Cerebellar nuclear complex (tissue), 1 donor: ENCODE measurements at places on chromosomes 4 and X.

- DNase-seq = no peak
Observed at GRCh38 chrX:791479-792034, 161.0 kb downstream of the SHOX start.

- DNase-seq = no peak
Observed at GRCh38 chr4:117664706-117665444, 369.4 kb upstream of the NDST3 start.

- DNase-seq = peak; percentile 39
Observed at GRCh38 chr4:165905405-165906027, 32.5 kb downstream of the TLL1 start.

DNA sequence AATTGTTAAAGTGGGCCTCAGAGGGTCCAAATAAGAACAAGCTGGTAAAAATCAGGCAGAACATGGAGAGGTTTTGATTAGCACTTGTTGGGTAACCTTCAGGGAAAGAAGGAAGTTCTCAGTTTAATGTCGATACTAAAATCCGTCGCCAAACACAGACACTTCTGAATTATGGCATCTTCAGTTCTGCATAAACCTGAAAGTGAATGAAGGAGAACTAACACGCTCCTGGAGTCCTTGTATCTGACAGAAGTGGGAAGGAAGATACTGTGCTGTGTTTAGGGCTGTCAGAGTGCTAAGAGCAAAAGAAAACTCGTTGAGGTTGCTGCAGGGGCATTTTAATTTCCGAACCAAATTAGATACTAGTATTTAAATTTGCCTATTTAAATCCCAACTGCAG is 106.2 kb downstream of the TMA16 start:
- no peak for DNase-seq

GRCh38 chr4:2887343-2887742 is 43.7 kb downstream of the ADD1 start:
- no peak for DNase-seq

- DNase-seq = no peak
Observed at GRCh38 chr4:129641179-129641578, 545.2 kb downstream of the C4orf33 start.

- no peak for DNase-seq
Observed at GRCh38 chrX:112368371-112368770, 285.8 kb upstream of the TRPC5 start.

GRCh38 chrX:119573840-119574393 is 446 bp upstream of the UBE2A start:
- no peak for DNase-seq

DNA sequence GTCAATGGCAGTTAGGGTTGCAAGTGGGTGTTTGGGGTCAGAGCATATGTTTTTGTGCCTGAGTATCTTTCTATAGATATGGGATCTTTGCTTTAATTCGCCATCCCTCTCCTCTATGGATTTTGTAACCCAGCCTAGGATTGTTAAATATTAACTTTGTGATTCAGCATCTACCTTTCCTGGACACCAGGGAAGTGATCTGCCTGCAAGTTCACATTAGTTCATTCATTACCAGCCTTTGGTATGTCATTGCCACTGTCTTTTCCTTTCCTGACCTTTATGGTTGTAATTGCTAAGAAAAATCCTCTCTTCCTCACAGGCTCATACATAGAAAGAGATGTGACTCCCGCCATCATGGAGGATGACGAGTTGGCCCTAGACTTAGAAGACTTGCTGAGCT is 73.8 kb downstream of the KIT start:
- no peak for DNase-seq

DNA sequence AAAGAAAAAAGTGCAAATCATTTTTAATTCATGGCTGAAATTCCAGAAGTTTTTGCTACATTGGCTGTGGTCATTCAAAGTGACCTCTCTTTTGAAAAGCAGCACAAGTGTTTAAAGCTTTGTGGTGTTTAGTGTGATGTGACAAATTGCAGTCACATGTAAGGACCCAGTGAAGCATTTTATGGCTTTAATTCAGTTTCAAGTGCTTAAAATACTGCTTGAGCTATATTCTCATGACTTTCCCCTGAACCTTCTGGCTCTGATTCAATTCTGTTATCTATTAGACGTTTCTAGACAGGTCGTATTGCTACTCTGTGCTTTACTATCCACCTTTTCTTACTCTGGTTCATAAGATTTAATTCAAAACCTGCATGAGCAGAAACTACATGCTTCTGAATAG is 105.8 kb downstream of the FAT4 start:
- no peak for DNase-seq

GRCh38 chr4:13912966-13913365 is 285.4 kb upstream of the BOD1L1 start:
- no peak for DNase-seq

DNA sequence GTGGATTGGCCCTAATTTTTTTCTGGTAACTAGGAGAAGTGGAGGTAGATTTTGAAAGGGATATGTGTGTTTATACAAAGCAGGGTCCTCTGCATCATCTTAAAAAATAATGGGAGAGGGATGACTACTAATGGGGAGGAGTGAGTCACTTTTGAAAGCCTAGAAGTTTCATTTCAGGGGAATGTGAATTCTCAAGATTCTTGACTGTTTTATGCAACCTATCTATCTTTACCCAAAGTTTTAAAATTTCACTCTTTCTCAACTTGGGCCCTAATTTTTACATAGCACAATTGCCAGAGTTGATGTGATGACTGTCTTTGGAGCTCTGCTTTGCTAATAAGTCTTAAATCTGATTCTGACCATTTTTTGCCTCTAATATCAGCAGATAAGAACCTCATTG is 445.2 kb downstream of the GRXCR1 start:
- no peak for DNase-seq

GRCh38 chr4:34766935-34767334 is 1477.4 kb downstream of the ARAP2 start:
- no peak for DNase-seq

- DNase-seq = no peak
Observed at GRCh38 chr4:152735396-152735859, 44.1 kb downstream of the TIGD4 start.

DNA sequence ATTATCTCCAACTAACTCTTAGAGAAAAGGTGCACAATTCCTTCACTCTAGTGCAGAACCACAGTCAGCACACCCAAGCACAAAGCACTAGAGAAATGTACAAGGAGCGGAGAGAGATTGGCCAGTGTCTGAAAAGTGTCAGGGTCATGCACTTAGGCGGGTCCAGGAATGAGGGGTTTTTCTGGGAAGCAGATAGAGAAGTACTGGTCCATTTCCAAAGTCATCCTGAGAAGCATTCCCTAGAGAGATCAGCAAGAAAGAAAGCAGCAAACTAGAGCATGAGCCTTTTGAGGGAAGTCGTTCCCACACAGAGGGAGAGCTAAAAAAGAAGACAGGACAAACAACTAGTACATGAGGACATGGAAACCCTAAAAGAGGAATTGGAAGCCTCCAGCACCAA is 168.1 kb upstream of the MAP3K15 start:
- no peak for DNase-seq

- DNase-seq = no peak
Observed at GRCh38 chr4:176729489-176729888, 63.2 kb downstream of the VEGFC start.

GRCh38 chr4:153618833-153619232 is 65.2 kb upstream of the TLR2 start:
- DNase-seq = no peak

DNA sequence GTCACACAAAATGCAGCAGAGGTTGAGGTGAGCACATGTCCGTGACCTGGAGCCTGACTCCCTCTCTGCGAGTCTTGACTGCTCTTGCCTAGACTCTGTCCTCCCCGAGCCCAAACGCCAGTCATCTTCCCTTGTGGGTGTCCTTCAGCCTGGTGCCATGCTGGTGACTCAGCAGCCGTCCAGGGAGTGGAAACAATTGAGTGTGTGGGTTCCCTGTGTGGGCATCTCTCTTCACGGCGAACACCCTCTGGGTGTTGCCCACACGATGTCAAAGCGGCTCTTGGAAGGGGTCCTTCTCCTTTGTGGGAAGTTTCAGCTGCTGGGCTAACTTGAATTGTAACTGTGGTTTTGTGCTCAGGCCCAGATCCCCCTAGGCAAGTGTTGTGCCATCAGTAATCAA is 17.5 kb upstream of the MSANTD1 start:
- no peak for DNase-seq

GRCh38 chrX:111609206-111609605 is 71.8 kb upstream of the ALG13 start:
- no peak for DNase-seq

- DNase-seq = no peak
Observed at GRCh38 chr4:38004887-38005286, 44.7 kb downstream of the PTTG2 start.

GRCh38 chr4:146236216-146236615 is 21.9 kb downstream of the REELD1 start:
- DNase-seq = no peak

- no peak for DNase-seq
Observed at GRCh38 chr4:163484906-163485305, 9.6 kb upstream of the TMA16 start.

DNA sequence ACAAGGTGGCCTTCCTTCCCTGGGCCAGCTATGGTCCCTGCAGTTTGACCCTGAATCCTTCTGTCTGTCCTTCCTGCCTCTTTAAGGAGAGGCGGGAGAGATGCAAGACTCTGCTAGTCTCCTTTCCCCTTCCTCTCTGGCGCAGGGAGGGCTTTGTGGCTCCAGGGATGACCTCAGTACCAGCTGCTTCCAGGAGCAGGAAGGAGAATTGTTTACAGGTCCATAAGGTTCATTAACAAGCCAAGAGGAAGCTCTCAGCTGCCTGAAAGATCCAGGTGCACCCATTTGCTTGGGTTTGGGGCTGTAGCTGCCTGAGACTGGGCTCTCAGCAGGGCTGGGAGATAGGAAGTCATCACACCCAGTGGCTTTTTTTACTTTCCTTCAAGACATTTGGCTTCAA is 4.0 kb upstream of the FATE1 start:
- no peak for DNase-seq

- DNase-seq = no peak
Observed at GRCh38 chr4:105061731-105062130, 84.9 kb upstream of the TET2 start.

- no peak for DNase-seq
Observed at GRCh38 chr4:30753316-30753715, 33.1 kb downstream of the PCDH7 start.

- no peak for DNase-seq
Observed at GRCh38 chr4:155787113-155787710, 28.4 kb downstream of the GUCY1B1 start.

GRCh38 chrX:54288968-54289367 is 68.9 kb downstream of the WNK3 start:
- no peak for DNase-seq

DNA sequence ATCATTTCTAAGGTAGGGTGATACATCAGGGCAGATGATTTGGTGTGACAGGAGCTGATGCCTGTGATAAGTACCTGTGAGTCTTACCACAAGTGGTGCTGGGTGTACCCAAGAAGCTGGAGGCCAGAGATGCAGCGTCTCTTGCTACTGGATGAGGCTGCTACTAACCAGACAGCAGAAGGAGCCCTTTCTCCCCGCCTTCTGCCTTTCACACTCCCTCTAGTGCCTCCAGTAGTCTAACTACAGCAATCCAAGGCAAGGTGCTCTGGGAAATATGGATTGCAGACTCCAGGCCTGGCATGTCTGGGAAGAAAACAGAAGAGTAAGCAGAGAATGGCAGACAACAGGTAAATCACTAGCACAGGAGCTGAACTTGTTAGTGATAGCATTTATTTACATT is 470.8 kb downstream of the NKX6-1 start:
- no peak for DNase-seq

- no peak for DNase-seq
Observed at GRCh38 chr4:29805245-29805644, 914.9 kb upstream of the PCDH7 start.

DNA sequence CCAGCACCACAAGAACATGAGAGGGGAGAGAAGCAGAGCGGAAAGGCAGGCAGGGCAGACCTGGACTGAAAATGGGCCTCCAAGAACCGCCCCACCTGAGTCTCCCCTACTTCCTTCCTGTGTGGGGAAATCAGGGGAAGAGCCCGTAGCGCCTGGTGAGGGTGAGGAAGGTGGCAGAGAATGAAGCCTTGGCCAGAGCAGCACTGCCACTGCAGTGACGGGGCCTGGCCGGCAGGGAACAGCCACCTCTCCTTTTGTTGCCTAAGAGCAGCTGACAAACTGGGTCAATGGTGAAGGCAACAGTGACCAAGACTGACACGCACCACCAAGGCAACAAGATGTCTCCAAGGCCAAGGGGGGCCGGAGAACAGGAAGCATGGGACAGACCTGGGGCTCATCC is 58.4 kb upstream of the CBR4 start:
- no peak for DNase-seq

DNA sequence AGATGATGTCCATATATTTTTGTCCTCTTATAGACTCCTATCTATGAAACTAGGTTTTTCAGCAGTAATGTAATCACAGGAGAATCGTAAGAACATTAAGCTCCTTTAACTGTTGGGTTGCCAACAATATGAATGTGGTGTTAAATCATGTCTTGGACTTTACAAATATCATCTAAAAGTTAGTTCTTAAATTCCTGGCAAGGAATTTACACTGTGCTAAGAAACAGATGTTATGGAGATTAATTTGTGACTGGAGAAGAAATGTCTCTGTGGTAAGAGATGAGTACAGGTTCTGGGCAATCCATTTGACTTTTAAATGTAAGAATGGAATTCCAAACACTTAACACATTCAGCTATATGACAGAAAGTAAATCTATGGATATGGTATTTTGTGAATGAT is 34.6 kb downstream of the CNKSR2 start:
- DNase-seq = no peak

- DNase-seq = no peak
Observed at GRCh38 chr4:41838590-41838989, 90.1 kb upstream of the PHOX2B start.

GRCh38 chrX:16730450-16730849 is 11.0 kb downstream of the SYAP1 start:
- DNase-seq = no peak

DNA sequence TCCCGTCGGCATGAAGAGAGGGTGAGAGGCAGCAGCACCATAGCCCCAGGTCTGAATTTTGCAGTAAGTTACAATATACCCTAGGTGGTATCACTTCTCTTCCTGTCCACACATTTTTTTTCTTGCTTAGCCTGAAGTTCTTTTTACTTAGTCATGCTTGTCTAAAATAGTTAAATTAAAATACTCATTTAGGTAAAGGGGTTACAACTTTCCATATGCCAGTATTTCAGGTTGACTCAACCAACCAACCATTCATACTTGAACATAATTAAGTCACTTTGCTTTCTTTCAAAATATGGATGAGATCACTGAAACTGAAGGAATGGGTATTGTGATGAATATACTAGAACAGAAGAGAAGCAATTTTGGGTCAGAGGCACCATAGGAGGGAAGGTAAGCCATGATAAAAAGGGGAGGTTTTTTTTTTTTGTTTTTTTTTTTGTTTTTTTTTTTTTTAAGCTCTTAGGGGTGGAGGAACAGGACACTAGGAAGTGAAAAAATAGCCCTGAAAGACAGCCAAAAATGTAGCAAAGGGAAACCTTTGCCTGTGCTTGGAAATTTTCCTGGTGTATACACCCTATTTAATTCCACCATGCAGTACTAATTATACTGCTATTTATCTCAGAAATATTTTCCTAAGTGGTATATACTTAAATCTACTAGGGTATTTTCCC is 41.8 kb downstream of the RPS6KA3 start:
- DNase-seq = no peak
